Stimulated activated CD4-positive, alpha-beta T cell treated with anti-CD3 and anti-CD28 coated beads, Interleukin-4, amount 100 ng/mL, for 48 hours (primary cell): ENCODE measurements at places on chromosomes 7 and 10.
A peak's percentile ranks its signal among the peaks of the same experiment; 100 is the strongest.

DNA sequence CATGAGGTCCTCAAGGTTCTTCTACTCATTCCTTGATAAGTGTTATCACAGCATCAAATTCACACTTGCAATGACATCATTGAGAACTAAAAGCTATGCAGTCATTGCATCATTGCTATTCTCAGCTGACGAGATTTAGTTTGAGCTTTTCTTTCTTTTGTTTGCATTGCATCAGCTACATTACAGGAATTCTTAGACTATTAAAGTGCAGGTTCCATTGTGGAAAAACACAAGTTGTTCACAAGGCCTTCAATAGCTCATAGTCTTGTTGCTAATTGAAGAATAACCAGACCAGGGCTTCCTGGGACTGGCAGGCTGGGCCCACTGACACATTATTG lies 139.3 kb downstream of the CXCL12 start:
- no peak for DNase-seq

GRCh38 chr7:26143298-26144048 lies 8.5 kb upstream of the NFE2L3 start:
- no peak for DNase-seq

DNA sequence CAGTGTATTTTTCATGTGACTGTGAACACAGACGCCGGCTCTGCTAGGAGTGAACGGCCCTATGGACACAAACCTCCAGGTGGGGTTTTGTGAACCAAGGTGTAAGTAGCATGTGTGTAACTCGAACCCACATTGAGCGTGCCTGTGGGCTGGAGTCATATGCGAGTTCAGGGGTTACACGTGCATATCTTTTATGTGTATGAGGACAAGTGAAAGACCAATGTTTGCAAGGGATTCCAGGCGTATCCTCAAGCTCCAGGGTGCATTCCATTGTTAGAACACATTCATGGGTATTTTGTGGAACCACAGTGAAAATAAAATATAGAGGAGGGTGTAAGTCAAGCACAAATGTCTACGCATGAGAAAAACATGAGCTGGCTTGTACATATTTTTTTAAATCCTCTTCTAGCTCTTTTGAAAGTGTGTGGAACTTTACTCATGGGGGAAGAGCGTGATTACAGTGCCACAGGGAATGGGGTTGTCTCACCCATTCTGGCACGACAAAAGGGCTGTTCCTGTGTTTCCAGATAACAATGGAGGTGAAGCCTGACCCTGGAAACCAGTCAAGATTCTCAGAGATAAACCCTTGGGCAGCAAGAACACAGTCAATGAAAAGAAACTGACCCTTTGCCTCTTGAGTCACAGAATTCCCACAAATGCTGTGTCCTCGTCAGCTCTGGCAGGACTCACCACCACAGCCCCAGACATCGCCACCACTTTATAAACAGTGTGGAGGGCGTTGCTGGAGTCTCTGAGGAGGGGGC lies 37.0 kb upstream of the GOT1 start:
- no peak for DNase-seq

DNA sequence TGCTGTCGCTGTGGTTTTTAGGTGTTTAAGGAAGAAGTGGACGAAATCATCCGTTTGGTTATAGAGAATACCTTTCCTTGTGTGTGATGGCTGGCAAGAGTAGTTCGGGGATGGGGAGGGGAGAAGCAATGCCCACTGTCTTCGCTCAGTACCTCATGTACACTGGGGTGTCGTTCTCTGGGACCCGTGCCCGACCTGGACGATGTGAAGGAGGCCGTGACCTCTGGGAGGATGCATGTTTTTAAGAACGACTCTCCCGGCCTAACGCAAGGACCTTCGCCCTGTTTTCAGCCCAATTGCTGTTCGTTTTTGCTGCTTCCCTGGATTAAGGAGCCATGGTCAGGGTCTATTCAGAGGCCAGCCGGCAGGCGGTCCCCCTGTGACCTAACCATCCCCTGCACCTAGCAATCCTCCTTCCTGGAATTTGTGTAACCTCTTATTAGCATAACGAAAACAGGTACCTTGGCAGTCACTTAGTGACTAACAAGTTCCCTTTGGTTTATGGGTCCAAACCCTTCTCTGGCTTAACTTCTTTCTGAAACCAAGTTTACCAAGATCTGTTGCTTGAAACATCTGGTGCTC lies 1.3 kb downstream of the NFE2L3 start:
- no peak for DNase-seq

DNA sequence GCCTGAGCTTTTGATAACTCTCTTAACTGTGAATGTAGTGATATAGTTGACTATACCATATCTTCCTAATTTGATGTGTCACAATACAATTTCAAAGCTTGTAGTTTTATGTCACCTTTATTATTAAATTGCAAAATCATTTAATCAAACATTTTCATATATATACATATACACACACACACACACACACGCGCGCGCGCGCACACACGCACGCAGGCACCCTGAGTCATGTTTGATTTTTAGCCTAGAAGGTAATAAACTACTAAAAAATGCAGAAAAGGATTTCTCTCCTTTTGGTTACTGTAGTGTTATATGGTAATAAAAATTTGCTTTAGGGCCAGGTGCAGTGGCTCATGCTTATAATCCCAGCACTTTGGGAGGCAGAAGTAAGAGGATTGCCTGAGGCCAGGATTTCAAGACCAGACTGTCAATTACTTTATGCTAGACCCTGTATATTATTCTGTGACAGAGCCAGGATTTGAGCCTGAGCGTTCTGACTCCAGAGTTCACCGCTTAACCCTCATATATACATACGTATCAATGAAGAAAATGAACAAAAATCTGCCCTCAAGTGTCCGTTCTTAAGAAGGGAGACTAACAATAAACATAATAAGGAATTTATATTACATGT lies 89.6 kb downstream of the PODXL start:
- no peak for DNase-seq

DNA sequence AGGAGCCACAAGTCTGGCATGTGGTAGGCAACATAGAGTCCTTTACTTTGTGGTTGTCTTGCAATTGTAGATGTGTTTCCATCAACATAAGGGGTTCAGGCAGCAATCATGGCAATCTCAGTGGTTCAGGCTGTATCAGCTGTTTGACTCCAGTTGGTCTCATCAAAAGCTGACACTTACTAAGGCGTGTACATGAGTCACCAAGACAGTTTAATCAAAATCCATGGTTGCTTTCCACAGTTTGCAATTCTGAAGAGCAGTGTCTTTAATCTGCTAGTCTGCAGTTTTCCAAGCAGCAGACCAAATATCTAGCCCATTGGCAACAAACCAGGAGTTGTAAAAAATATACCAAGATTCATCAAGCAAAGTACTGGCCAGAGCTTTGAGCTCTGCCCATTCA lies 210.2 kb downstream of the MDFIC start:
- DNase-seq = no peak

- DNase-seq = no peak
Measured at GRCh38 chr7:16491148-16491547, 25.6 kb upstream of the SOSTDC1 start.

DNA sequence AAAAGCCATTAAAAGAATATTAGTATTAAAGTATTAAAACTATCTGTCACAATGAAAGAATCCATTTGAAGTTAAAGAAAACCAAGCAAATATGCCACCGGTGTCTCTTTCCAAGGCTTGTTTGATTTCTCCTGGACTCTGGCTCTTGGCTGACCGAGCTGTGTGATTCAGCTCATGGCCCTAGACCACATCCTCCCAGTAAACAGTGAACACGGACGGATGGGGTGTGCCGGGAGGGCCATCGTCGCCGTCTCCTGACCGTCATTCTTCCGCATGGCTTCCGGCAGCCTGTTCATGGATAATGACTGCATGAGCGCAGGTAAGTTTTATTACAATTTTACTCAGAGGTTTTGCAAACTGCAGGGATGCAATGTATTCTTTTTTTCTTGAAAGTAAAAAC lies 218.5 kb downstream of the DNAJB6 start:
- DNase-seq = no peak

DNA sequence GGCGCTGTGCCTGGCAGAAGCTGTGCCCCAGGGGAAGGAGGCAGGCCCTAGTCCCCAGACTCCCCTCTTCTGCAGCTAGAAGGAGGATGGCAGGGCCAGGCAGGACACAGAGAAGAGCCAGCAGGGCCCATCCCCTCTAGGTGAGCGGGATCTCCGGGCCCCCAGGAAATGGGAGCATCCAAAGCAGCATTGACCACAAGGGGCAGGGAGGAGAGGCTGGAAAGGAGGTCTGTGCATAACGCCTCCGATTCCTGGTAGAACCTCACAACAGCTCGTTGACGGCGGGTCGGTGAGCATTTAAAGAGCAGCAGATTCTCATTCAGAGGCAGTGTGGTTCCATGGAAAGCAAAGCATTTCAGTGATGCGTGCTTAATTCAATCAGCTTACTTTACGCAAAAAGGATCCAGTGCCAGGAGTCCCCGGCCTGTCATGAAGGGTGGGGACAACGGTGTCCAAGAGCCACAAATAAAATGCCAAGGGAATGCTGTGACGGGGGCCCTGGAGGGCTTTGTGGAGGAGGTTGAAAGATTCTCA lies 41.0 kb downstream of the CLRN3 start:
- DNase-seq = no peak

- DNase-seq = no peak
Measured at GRCh38 chr7:156603629-156604028, 36.9 kb upstream of the RNF32 start.

GRCh38 chr7:1533547-1534329 lies 3.2 kb downstream of the MAFK start:
- peak; percentile 45 for DNase-seq

DNA sequence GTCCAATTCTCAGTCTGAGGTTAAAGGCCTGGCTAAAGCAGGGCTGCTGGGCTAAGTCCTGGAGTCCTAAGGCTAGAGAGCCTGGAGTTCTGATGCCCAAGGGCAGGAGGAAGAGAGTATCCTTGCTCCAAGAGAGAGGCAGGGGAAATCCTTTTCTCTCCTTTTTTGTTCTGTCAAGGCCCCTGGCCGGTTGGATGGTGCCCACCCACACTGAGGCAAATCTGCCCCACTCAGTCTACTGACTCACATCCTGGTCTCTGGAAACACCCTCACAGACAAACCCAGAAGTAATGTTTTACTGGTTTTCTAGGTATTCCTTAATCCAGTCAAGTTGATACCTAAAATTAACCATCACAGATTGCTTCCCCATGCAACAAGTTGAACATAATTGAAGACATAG lies 23.0 kb downstream of the ZNF518A start:
- DNase-seq = peak; percentile 6

DNA sequence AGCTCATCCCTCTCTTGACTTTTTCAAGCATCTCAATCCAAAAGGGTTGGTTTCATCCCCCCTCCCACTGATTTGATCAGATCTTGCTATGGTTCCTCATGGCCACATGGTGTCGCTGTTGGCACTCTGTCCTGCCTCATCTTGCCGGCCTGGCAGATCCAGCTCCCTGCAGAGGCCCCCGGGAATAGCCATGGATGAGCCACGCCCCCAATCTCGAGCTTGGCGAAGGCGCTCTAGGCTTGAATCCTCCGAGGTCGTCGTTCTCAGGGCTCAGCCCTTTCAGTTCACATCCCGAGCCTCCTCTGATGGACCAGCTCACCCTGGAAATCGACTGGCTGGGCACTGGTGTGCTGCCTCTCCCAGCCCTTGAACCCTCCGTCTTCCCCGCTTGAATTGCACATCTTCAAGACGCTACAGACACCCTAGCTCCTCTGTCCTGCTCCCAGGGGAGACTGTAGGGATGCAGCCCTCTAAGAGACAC lies 628.7 kb downstream of the TYW1 start:
- DNase-seq = peak; percentile 18

DNA sequence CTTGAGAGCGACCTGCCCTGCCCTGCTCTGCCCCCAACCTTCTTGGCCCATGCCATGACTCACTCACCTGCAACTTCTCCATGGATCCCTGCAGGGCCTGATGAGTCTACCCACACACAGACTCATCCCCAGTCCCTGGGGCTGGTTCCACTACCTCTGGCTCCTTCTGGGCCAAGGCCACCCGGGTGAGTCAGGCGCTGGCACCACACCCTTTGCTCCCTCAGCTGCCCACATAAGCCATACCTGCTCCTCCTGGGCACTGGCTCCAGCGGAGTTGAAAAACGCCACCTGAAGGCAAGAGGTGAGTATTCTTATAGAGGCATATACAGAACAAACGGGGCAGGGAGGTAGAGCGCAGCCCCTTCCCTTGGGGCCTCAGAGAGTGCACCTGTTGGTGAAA lies 16.2 kb upstream of the MTPAP start:
- no peak for DNase-seq

GRCh38 chr7:82044497-82045080 lies 274.7 kb upstream of the HGF start:
- DNase-seq = no peak

- no peak for DNase-seq
Measured at GRCh38 chr10:33263453-33263852, 71.0 kb downstream of the NRP1 start.

DNA sequence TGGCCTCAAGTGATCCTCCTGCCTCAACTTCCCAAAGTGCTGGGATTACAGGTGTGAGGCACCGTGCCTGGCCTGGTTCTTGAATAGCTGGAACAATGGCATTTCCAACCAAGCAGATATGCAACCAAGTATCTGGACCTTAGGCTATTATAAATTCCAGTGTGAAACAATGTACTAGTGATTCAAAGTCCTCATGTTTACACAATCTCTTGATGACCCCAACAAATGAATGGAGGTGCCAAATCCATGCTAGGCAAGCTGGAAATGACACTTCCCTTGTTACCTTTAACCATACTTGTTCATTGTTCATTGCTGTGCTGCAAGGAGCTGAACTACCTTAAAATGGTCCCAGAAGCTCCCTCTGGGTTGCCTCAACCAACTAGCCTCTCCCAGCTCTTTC lies 282.2 kb upstream of the KLF14 start:
- no peak for DNase-seq

DNA sequence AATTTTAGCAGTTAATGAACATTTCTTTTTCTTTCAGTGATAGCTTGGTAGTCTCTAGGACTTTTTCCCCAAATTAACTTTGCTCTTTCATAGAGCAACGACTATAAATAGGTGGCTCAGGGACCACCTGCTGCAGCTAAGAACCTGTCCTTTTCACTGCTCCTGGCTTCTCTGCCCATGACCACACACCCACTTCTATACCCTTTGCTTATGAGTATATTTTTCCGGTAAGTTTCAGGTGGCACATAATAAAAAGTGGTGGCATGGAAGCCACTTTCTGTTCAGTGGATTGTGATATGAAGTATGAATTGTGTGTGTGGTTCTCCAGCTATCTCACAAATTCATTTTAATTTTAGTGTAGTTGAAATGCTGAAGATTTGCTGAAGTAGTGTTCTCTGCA lies 1.2 kb downstream of the ING3 start:
- DNase-seq = no peak

- no peak for DNase-seq
Measured at GRCh38 chr10:78365694-78366093, 332.0 kb downstream of the RPS24 start.

- DNase-seq = no peak
Measured at GRCh38 chr7:46203926-46204325, 282.9 kb upstream of the IGFBP3 start.

- DNase-seq = no peak
Measured at GRCh38 chr7:150371996-150372270, 3.3 kb downstream of the REPIN1 start.
